Stimulated activated CD4-positive, alpha-beta T cell treated with anti-CD3 and anti-CD28 coated beads, Interleukin-4, amount 100 ng/mL, for 4 hours (primary cell): ENCODE measurements at places on chromosomes 7 and 10.
A peak's percentile ranks its signal among the peaks of the same experiment; 100 is the strongest.

DNA sequence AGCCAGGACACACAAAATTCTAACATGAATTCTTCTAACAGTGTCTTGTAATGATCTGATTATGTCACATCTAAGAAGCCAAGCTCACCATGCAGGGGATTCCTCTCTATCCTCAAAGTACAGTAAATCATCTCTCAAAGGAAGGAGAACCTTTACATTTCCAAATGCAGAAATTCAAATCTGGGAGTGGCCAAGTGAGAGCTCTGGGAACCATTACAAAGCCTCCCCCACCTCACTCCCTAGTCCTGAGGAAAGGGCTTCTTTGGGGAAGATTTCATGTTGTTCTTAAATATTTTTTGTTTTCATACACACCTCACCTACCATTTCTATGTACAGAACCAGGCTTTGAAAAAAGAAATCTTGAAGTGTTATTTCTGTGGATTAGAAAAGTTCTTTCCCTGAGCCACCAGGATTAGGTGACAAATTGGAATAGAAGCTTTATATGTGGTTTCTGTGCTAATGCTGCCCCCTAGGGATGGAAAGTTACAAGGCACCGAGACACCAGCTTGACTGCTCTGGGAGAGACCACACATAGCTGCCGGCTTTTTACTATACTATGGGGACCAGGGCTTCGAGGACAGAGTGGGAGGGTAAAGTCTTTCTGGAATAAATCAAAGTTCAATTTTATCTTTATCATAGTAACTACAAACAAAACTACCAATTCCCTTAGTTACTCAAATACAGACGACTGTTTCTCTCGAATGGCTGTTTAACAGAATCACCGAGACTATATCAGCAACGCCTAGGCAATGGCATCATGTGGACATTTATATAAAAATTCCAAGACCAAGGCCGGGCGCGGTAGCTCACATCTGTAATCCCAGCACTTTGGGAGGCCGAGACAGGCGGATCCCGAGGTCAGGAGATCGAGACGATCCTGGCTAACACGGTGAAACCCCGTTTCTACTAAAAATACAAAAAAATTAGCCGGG, 116.1 kb downstream of the RNF216 start:
- DNase-seq: peak; percentile 39

DNA sequence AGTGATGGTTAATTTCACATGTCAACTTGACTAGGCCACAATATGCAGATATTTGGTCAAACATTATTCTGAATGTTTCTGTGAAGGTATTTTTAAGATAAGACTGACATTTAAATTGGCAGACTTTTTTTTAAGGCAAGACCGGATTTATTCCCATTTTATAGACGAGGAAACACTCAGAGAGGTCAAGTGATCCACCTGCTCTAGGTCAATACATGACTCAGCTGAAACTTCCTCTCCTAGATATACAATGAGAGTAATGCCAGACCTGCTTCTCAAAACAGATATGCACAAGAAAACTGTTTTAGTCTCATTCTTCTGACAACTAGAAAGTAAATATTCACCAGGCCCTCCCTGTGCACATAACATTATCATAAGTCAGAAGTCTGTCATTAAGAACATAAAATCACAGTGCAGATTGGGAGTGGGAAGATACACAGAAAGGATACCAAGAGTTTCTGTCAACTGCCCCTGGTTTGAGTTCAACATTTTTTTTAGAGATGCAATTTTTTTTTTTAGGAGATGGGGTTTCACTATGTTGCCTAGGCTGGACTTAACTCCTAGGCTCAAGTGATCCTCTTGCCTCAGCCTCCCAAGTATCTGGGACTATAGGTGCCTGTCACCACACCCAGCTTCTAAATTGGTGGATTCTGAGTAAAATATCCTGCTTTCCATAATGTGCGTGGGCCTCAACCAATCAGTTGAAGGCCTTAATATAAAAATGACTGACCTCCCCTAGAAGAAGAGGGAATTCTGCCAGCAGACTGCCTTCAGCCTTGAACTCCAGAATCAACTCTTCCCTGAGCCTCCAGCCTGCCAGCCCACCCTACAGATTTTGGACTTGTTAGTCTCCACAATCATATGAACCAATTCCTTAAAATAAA, 121.4 kb downstream of the ZFAND4 start:
- DNase-seq: no peak

DNA sequence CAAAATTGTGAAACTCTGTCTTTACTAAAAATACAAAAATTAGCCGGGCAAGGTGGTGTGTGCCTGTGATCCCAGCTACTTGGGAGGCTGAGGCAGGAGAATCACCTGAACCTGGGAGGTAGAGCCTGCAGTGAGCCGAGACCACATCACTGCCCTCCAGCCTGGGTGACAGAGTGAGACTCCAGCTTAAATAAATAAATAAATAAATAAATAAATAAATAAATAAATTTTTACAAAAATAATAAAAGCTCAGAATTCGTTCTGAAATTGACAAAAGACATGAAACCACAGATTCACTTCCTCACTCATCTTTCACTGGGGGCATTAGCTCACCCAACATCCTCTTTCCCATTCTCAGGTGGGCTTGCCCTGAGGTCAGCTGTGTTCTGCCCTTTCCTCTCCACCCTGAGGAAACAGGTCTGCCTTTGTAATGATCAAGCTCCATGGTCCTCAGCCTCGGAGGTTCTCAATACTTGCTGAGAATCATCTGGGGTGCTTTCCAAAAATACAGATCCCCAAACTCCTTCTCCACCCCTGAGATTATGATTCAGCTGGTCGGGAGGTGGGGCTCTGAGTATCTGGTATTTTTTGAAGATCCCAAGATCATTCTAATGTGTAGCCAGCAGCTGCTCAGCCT, 29.2 kb upstream of the APBB1IP start:
- no peak for DNase-seq

- DNase-seq: no peak
Observed at GRCh38 chr7:95840953-95841950, 68.9 kb downstream of the DYNC1I1 start.

GRCh38 chr7:155227788-155228458, 69.8 kb upstream of the INSIG1 start:
- no peak for DNase-seq

DNA sequence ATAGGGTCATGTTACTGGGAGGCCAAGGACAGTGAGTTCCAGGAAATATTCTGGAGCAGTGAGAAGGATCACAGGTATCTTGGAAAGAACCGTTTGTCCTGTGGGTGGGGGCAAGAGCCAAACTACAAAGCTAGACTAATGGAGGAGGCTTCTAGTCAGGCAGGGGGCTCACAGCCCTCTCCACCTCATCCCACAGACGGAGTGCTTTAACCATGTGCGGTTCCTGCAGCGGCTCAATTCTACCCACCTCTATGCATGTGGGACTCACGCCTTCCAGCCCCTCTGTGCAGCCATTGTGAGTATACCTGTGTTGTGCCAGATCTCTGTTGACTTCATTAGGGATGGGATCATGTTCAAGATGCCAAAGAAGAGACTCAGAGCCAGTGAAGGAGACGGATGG, 8.1 kb downstream of the SEMA4G start:
- DNase-seq: no peak

DNA sequence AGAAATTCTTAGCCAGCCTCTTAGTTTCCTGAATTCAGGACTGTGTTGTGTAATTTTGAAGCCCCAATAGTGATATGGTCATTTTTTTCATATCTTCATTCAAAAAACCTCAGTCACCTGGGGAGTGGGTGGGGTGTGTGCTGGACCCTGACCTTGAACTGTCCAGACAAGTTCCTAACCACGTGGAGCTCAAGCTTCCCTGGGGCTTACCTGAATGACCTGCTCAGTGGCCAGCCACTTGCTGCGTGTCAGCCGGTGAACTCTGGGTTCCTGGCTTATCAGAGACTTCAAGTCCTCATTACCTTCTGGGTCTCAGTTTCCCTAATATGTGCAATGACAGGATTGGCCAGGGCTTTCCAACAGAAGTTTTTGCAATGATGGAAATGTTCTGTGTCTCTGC, 27.1 kb downstream of the MGMT start:
- DNase-seq: no peak

GRCh38 chr7:120838281-120838682, 19.7 kb downstream of the TSPAN12 start:
- DNase-seq: no peak

- no peak for DNase-seq
Observed at GRCh38 chr10:48798481-48799254, 114.0 kb downstream of the WDFY4 start.

DNA sequence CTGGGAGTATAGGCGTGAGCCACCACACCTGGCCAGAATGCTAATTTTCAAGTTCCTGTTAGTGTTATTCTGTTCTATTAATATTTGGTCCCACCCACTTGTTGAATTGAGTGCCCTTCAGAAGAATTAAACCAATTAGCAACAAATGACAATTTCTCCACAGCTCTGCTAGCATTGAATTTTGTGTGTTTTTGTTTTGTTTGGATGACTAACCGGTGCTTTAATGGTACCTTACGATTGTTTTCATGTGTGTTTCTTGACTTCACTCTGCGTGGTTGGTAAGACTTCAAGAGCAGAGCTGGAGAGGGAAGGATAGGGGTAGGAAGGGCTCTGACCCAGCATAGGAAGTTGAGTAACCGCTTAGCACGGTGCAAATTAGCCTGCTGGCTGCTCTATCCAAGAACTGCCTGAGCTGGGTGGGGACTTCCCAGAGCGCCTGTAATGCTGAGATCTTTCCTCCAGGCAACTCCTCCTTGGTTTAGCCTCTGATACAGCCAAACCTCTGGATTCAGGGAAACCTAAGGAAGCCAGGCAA, 4.6 kb downstream of the ARPC1B start:
- DNase-seq: no peak

DNA sequence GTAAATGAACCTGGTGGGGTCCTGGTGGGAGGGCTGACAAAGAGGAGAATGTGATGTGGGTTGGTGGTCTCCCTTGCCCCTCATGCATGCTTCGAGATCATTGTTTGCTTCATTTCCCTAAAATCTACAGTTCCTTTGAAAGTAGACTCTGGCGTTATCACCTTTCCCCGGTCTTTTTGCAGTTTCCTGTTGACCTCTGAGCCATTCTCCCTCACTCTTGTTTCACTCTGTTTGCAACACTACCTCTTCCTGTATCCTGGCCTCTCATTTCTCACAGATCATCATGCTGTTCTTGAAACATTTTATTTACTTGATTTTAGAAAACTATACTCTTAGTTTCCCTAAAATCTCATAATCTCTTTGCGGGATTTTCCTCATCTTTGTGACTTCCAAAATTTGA, 179.8 kb downstream of the WNT2 start:
- DNase-seq: no peak

DNA sequence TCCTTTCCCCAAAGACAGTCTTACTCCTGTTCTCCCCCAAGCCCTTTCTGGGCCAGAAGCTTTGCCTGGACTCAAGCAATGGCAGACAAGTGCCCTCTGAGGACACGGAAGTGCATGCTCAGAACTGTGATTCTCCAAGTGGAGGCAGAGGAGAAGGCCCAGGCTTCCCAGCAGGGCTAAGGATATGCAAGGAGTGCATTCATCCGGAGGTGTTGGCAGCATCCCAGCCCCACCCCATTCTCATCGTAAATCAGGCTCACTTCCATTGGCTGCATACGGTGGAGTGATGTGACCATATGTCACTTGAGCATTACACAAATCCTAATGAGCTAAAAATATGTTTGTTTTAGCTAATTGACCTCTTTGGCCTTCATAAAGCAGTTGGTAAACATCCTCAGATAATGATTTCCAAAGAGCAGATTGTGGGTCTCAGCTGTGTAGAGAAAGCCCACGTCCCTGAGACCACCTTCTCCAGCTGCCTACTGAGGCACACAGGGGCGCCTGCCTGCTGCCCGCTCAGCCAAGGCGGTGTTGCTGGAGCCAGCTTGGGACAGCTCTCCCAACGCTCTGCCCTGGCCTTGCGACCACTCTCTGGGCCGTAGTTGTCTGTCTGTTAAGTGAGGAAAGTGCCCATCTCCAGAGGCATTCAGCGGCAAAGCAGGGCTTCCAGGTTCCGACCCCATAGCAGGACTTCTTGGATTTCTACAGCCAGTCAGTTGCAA, 1.4 kb upstream of the RBP3 start:
- no peak for DNase-seq

- DNase-seq: no peak
Observed at GRCh38 chr7:111561654-111561903, 713 bp downstream of the IMMP2L start.

- no peak for DNase-seq
Observed at GRCh38 chr7:149827089-149827981, 10.8 kb upstream of the ZNF862 start.

DNA sequence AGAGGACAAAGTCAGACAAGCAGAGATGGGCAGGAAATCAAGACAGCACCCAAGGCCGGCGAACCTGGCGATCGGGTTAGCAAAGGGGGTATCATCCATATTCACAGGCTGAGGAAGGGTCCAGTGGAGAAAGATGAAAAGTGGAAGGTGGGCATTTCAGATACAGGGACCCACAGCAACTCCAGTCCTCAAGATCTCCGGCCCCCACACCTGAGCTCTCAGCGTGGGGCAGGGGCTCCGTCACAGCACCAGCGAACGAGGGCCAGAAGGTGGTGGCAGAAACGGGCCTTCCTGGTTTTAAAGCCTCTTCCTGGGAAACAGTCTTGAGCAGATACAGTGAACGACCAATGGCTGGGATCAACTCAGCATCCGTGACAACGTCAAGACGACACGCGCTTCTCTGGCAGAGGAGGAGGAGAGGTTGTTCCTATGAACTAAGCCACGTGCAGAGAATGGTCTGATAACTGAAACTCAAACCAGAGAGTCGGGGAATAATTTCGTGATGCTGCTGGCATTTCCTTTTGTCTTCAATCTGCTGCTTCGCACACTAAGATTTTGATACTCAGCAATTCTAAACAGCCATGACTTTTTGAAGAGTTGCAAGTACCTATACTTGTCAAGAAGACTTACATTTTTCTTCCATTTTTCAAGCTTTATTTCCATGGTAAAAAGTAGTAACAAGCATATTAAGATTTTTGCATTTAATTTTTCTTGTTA, 219.8 kb downstream of the ZMYND11 start:
- no peak for DNase-seq

- DNase-seq: no peak
Observed at GRCh38 chr7:37916673-37917660, at the start of gene SFRP4. Gene SFRP4 (minus strand): TSS chr7:37916817. CDS start chr7:37916537, 280 bp downstream.

GRCh38 chr7:133082390-133082766, 488 bp upstream of the CHCHD3 start:
- DNase-seq: no peak

- DNase-seq: no peak
Observed at GRCh38 chr10:122264436-122264835, 6.7 kb upstream of the BTBD16 start.

DNA sequence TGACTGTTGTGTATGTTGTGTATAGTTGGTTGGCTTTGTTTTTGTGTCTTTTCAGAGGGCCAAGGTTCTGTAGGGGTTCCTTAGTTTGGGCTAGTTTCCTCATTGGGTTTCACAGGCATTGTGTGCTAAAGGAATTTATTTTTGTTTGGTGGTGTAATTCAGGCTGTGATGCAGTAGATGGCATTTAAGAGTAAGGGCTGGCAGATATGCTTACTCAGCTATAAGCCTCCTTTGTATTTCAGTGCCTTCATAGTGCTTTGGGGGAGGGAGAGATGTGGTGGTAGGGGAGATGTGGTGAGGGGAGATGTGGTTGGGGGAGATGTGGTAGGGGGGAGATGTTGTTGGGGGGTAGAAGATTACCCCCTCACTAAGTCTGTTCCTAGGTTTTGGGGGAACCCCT, 91.7 kb downstream of the SLC25A40 start:
- no peak for DNase-seq
